ENCODE measurements at places on chromosomes 3 and 15. TPM values are rescaled to one million over a fixed set of nuclear protein-coding genes. Genes with fewer than 3 reads are reported as not detected.

Gene CCR3
- 2.0 TPM for total RNA-seq

Gene TOP2B
- 128 TPM for total RNA-seq

Gene NR2E3
- not detected for total RNA-seq

Gene GOLGA6B
- total RNA-seq: not detected

Gene ADCY5
- not detected for total RNA-seq

Gene IL17RC
- 0.41 TPM for total RNA-seq

Gene CAMKV
- total RNA-seq: not detected

Gene ZNF774
- total RNA-seq: 1.6 TPM

Gene CNTN6
- total RNA-seq: not detected

Gene NTRK3
- not detected for total RNA-seq

Gene SEMA3F
- 0.07 TPM for total RNA-seq

Gene LPCAT4
- total RNA-seq: 128 TPM

Gene TGM4
- not detected for total RNA-seq

Gene GUCA1C
- not detected for total RNA-seq

Gene GOLGA6L4
- total RNA-seq: 3.6 TPM

Gene KLHL6
- 30.9 TPM for total RNA-seq

Gene TMCC1
- 17.6 TPM for total RNA-seq

Gene IGF2BP2
- 0.09 TPM for total RNA-seq

Gene TRIM42
- total RNA-seq: not detected

Gene INSYN1
- not detected for total RNA-seq

Gene C3orf22
- total RNA-seq: not detected

Gene CLDN16
- not detected for total RNA-seq

Gene ALDH1L1
- total RNA-seq: not detected
